Urinary bladder (tissue), 4 donors: ENCODE measurements at places on chromosomes 11 and 22.

DNA sequence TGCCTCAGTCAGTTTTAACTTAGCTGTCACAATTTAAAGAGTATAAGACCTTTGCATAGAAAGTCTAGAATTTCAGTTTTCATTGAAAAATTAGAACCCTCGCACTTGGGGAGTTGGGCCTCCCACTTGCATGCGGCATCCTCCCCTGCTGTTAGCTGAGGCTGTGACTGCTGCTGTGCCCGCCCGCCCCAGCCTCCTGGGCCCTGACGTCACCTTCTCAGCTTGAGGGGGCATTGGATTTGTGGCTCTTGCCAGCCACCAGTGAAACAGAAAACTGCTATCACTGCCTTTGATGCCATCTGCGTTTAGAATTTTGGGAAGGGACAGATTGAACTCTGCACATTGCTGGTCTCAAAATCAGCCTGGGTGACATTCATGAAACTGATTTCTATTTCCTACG lies 108.7 kb downstream of the CTTN start:
- DNase-seq, result no peak

DNA sequence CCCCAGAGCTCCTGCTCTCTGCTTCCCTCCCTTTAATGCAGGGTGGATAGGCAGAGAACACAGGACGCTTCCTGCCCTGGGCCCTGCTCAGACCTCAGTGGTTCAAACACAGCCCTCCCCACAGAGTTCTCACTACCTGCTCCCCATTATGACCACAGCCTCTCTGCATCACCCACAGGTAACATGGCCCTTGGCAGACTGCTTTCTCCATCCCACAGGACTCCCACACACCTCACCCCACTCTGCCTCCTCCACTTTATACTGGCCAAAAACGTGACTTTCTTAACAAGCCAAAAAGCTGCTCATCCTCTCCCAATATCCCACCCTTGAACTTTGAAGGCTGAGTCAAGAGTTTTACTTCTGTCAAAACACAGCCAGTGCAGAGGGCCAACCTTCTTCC lies 33.8 kb downstream of the BUD13 start:
- DNase-seq, result no peak

DNA sequence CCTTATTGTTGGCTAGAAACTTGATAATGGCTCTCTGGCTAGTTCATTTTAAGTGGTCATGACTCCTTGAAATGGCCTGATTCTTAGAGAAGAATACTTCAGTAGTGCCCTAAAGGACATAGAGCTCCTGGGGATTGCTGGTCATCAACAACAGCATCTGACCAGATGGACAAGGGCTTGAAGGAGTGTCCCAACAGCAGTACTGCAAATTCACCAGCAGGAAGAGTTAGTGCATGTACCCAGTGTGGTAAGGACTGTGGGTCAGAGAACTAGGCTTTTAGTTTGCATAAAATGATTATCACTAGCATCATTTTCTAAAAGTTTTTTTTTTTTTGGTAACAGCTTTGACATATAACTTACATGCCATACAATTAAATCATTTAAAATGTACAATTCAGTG lies 39.5 kb upstream of the CUL5 start:
- DNase-seq, result no peak

DNA sequence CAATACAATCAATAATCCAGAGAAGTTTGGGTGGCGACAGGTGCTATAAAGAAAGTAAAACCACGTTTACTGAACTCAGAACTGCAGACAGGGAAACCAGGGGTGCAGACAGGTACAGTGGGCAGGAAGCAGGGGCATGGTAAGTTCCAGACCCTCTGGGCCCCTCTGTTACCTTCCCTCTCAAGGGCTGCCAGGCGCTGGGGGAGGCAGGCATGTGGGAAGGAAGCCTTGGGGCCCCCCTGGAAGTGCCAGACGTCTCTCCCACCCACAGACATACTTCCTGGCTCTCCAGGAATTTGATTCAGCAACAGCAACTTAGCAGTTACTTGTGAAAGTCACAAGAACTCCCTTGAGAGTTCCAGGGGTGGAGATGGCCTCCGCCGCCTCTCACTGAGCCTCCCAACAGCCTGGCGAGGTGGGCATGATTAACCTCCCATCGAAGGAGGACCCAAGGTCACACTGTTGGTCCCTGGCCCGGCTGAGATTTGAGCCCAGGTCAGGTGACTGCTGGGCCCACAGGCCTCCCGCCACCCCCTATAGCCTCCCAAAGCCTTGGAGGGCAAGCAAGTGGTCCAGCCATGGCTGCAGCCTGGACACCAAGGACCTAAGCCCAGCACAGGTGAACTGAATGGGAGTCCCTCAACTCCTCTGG lies 14.1 kb upstream of the TSKU start:
- DNase-seq, result no peak

- DNase-seq, result no peak
These were observed 15.2 kb downstream of the PIM3 start for GRCh38 chr22:49975543-49976389.

DNA sequence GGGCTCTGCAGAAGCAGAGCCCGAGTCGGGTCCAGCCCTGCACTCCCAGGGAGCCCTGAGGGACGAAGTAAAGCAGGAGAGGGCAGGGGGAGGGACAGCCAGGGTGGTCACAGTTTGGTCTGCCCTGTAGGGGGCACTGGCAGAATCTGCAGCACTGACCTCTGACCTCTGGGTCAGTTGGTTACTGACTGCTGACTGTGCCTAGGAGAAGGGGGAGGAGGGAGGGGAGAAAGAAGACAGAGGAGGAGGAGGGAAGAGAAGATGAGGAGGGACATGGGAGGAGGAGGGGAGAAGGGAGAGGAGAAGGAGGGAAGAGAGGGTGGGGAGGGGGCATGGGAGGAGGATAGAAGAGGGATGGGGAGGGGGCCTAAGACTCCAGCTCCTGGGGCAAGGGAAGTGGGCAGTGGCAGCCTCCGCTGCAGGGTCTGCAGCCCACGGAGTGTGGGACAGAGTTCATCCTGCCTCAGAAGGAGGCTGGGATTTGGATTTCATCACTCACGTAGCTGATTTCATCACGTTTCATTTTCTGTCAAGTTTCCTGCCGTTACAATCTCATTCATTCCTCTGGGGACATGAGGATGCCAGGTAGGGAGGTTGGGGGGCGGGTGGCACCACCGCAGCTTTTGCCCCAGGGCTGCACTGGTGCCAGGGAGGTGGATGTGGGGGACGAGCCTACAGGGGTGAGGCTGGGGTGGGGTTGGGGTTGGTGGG lies 55.2 kb downstream of the FLRT1 start:
- no peak for DNase-seq

DNA sequence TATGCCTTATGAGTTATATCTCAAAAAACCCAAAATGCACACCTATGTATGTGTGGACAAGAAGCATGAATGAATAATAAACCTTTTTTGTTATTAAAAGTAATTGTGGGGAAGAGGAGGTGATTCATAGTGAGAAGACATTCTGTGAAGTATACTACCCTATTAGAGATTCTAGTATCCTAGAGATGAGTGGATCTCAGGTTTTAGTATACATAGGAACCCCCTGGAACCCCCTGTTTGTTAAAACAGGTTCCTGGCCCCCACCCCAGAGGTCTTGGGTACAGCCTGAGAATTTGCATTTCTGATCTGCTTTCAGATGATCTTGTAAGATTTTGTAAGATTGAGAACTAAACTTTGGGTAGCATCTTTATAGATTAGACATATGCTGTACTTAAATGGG lies 17.5 kb downstream of the NUCB2 start:
- no peak for DNase-seq

GRCh38 chr22:16956290-16956689 lies 51.7 kb downstream of the GAB4 start:
- DNase-seq, result no peak

DNA sequence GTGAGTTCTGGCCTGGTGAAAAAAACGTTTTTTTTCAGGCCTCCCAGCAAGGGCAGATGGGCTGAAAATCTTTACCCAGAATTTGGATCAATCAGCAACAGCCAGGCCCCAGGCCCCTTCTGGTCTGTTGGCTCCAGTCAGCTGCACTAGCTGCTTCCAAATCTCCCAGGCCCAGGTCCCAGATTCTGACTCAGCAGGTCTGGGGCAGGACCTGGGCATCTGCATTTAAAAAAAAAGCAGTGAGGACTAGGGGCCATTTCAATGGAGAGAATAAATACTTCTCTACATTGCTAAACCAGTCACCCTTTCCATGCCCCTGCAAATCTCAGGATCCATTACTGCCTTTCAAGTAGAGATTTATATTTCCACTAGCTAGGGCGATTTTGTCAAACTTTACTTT lies 4.3 kb downstream of the SLC15A3 start:
- no peak for DNase-seq

GRCh38 chr11:5123802-5124521 lies 14.2 kb downstream of the OR52A5 start:
- DNase-seq, result peak; percentile 35

DNA sequence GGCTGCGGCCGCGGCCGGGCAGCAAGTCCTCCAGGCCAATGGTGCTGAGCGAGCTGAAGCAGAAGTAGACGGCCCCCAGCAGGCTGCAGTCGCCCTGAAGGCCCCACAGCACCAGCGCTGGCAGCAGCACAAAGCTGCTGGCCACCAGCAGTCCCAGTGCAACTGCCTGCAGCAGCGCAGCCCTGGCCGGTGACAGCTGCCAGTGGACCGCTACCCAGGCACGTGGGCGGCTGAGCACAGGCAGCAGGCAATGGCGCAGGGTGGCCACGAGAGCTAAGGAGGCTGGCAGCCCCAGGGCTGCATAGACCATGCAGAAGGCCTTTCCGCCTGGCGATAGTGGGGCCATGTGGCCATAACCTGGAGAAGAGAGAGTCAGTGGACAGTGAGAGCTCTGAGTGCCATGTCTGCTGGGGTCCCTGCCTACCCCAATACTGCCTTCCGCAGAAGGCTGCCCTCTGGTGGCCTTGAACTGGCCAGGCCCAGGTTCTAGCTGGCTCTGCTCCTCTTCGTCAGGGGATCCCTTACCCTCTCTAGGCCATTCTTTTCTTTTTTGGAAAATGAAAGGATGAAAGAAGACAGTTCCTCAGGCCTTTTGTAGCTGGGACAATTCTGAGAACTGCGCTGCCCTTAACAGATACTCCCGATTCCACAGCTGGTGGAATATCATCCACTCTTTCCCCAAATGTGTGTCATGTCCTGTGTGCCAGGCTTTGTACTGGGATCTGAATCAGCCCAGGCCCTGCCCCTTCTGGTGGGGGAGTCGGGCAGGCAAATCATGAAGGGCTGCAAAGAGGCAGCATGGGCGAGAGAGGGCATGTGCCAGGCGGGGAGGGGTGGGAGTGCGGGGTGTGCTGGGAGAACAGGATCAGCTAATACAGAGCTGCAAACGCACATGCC lies 1.8 kb downstream of the KCNK7 start:
- DNase-seq, result no peak

DNA sequence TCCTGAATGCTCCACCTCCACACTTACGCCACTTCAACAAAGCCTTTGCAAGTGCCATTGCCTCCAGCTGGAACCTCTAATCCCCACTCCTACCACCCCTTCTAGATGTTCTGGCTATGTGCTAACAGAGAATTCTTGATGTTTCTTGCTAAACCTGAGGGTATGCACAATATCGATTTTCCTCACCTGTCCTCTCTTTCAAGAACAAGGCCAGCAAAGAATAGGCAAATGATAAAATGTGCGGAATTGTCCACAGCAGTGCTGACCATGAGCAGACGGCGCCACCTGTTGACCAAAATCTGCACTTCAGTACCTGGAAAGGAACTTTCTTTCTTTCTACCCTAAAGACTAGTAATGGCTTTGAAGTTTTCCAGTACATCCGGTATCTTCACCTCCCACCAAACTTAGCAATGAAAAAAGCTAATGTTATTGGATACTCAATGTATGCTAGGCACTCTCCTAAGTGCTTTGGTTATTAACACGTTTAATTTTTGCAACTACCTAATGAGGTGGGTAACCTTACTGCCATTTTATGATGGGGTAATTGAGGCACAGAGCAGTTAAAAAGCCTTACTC lies 3.4 kb downstream of the TIMM10 start:
- no peak for DNase-seq

DNA sequence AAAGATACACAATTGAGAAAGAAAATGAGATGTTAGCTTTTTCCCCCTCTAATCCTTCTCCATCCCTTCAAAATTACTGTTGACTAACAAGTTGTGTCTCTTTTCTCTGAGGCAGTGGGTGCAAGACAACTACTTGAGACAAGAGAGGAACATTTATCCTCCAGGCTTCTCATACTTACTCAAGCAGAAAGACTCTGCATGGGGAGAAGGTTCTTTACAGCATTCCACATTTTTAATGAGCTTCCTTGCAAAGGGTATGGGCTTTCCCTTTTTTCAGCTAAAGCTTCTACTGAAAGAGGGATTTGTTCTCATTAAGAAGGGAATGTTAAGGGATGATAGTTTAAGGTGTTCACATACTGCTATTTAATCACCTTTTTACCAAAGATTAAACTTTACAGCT lies 47.8 kb downstream of the PAX6 start:
- DNase-seq, result no peak
